ENCODE measurements at places on chromosomes 3 and 15.

- DNase-seq: no peak
Measured at GRCh38 chr3:31624083-31624709, 91.5 kb downstream of the STT3B start.

- no peak for DNase-seq
Measured at GRCh38 chr3:126308394-126309125, 48.6 kb downstream of the KLF15 start.

DNA sequence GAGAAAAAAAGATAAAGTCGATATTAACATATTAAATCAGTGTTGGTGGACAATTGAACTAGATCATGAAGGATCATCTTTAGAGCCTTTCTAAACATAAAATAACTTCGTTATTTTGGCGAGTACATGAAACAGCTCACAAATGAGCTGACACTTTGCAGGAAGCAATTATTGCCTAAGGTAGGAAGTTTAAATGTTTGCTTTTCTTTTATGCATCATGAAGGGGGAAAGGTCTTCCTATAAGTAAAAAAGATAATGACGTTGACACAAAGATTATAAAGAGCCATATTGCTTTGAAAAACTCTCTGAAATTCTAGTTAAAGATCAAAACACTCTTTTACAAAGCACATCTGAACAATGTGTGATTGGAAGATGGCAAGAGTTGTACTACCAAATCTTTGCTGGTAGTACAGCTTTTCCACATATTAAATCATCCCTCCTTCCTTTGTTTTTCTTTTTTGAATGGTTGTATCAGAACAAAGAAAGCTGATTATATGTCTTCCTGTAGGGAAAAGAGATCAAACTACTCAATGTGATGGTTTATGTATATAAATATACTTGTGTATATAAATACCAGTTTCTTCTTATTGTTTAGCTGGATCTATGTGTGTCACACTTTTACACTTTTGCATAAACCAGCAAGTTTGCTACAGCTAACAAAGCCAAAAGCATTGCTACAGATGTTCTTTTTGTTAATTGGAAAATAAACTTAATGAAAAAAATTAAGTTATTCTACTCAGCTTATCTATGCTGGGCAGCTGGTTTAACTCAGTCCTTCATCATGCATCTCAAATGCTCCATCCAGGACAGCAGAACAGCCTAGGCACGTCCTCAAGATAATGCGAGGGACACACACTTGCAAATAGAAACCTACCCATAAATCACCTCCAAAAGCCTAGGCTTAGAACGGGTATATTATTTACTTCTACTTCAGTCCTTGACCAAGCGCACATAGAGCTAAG, 850.8 kb upstream of the ROBO1 start:
- DNase-seq: no peak

GRCh38 chr3:68802111-68802870, 130.1 kb downstream of the TAFA4 start:
- no peak for DNase-seq

- DNase-seq: no peak
Measured at GRCh38 chr3:159882790-159883779, 105.5 kb upstream of the IL12A start.

GRCh38 chr3:128297401-128298138, 144.3 kb downstream of the EEFSEC start:
- no peak for DNase-seq

GRCh38 chr3:136632625-136633081, 119.5 kb downstream of the STAG1 start:
- DNase-seq: no peak

DNA sequence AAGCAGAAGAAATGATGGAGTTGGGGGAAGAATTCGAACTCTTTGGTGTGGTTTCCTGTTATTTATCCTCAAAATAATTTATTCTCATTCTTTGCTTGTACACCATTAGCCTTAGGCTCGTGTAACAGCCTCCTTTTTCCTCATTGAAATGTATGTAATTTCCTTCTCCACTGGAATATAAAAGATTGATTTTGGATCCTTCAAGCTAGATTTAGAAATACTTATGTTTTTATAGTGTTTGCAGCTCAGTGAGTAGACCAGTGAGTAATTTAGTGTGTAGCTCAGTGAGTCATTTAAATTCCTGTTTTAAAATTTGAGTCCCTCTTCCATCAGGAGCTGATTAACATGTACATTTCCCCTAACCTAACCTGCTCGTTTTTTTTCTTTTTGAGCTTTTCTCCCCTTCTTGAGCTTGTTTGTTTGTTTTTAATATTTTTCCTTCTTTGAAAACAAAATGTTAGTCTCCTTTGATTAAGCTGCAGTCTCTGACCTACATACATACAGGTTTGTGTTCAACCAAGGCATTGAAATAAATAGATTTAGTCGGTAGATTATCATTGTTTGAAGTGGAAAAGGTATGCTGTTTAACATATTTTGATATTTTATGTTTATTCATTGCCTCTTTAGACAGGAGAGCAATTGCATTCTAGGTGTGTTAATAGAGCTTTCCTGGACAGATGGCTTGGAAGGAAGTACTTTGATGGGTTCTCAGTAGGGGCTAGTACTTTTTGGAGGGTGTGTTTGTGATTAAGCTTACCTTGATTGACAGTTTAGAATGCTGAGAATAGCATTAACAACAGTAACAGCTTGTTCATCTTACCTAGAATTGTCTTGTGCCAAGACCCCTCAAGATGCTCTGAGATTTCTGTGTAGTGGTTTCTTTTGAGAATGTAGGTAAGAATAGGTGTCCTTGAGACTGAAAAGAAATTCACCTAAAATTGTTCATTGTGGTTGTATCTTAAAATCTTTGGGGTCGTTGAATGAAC, 5.9 kb downstream of the USP3 start:
- no peak for DNase-seq

DNA sequence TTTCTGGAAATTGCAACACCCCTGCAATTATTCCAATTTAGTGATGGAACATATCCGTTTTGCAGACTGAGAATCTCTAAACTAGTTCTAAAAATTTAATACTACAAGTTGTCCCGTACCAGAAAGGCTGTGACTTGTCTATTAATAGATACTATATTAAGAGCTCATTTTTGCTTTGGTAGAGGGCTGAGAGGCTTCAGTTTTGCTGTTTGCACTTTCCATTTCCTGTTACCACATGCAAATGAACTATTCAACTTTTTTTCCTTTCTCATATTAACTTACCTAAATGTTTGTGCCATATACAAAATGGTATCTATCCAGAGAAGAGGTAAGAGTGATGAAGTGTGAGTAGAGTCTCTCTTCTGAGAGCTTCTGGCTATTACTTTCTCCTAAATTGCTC, 101.5 kb upstream of the CRBN start:
- no peak for DNase-seq

DNA sequence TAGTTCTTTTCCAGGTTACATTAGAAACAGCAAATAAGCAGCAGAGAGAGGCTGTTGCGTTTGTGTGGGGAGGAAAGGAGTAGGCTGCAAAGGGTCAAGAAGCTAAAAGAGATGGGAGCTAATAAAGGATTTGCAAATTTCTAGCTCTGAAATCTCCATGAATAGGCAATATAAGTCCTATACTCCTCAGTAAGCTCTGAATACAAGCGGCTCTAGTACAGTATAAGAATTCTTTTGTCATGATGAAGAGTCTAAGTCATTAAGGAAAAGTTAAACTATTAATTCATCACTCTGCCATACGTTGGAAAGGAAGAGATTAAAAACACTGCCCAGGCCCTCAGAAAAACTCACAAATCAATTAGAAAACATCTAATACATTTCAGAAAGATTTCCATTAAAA, 59.3 kb downstream of the CEP152 start:
- DNase-seq: no peak
